ENCODE measurements at places on chromosomes 7 and 10.

- DNase-seq: peak; percentile 89
Measured at GRCh38 chr7:74083117-74083876, at the start of gene LIMK1. Gene LIMK1, plus strand, starts transcription at chr7:74083804. Its CDS starts 187 bp downstream, at chr7:74083991.

GRCh38 chr10:70499836-70500167 is 21.2 kb downstream of the PALD1 start:
- DNase-seq: no peak

DNA sequence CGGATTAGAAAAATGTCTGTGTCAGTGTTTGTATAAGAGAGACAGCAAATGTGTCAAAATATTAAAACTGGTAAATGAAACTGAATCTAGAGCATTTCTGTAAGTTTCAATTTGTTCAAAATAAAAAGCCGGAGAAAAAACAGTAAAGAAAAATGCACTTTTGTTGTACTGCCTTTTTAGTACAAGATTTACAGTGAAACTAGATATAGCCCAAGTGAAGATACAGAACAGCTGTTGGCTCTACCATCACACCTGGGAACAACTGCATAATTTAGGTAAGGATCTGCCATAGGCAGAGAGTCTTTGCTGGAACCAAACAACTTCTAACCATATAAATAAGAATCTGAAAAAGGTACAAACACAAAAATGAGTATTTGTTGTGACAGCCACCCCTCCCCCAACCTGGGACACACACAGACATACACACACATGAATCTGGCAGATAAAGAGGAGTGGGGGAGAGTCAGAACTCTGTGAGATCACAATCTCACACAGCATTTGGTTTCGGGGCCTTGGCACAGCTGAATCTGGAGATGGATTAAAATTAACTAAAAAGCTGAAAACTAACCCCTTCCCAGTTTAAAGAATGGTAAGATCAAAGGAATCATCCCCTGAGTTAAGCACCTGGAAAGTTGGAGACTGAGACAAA is 54.8 kb downstream of the DPY19L1 start:
- DNase-seq: no peak

- DNase-seq: no peak
Measured at GRCh38 chr7:36276428-36277248, 113.0 kb upstream of the ANLN start.

DNA sequence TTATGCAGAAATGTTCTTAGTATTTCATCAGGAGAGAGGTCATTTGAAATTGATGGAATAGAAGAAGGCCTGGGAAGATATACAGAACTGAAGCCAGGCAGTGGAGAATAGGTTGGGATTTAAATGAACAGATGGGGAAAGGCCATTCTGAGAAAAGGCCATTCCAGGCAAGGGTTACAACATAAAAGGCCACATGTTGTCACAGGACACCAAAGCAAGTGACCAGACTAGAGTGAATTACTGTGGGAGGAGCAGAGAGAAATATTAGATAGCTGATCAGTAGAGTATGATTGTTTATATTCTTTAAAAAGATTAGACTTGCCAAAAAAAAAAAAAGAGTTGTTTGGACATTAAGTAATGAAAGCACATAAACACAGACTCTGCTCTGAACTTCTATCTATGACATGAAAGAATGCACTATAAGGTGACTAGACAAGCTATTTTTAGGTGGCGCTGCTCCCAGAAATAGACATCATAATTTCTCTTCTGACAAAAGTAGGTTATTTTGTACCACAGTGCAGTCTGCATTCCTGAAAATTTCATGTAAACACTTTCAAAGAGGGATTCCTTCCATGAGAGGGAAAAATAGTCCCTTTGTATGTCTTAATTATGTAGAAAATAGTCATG is 55.2 kb upstream of the DKK1 start:
- no peak for DNase-seq

GRCh38 chr7:30531286-30531685 is 26.7 kb upstream of the GGCT start:
- DNase-seq: no peak

- no peak for DNase-seq
Measured at GRCh38 chr10:6309816-6310215, 107.1 kb downstream of the PFKFB3 start.

- no peak for DNase-seq
Measured at GRCh38 chr7:78438433-78438832, 639.9 kb downstream of the PHTF2 start.

GRCh38 chr10:132804785-132805426 is 19.0 kb upstream of the NKX6-2 start:
- no peak for DNase-seq

- DNase-seq: no peak
Measured at GRCh38 chr7:87337331-87337730, 8.1 kb upstream of the CROT start.

GRCh38 chr10:123858907-123859652 is 32.5 kb downstream of the CPXM2 start:
- DNase-seq: no peak

- no peak for DNase-seq
Measured at GRCh38 chr10:8262317-8262716, 207.8 kb downstream of the GATA3 start.

DNA sequence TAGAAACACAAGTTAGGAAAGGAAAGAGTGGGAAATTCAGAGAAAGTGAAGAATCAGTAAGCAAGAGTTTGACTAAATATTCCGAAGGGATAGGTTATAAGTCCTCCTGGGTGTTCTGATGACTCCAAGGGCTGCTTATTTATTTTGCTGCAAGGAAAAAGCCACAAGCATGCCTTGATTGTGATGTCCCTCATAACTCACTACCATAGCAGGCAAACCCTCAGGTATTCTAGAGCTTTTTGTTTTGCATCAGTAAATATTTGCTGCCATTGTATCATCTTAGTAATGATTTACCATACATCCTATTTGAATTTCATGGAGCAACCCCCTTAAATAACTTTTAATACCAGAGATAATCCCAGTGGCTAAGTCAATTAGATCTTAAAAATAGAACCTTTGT is 688.1 kb downstream of the SUGCT start:
- no peak for DNase-seq

DNA sequence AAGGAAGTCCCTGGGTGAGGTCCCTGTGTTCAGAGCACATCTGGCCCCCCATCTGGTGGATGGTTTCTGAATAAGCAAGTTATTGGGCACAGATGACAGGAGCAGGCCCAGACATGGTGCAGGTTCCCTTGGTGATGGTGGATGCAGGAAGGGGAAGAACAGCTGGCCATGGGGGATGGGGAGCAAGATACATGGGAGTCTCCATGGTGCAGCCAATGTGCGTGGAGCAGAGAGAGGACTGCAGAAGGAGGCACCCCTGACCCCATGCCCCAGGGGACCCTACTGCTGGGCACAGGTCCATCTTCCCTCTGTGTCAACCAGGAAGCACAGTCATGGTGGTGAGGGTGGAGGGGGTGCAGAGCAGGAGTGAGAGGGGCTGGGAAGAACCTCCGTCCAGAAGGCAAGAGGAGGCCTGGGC is 43.8 kb upstream of the RABGEF1 start:
- DNase-seq: no peak

DNA sequence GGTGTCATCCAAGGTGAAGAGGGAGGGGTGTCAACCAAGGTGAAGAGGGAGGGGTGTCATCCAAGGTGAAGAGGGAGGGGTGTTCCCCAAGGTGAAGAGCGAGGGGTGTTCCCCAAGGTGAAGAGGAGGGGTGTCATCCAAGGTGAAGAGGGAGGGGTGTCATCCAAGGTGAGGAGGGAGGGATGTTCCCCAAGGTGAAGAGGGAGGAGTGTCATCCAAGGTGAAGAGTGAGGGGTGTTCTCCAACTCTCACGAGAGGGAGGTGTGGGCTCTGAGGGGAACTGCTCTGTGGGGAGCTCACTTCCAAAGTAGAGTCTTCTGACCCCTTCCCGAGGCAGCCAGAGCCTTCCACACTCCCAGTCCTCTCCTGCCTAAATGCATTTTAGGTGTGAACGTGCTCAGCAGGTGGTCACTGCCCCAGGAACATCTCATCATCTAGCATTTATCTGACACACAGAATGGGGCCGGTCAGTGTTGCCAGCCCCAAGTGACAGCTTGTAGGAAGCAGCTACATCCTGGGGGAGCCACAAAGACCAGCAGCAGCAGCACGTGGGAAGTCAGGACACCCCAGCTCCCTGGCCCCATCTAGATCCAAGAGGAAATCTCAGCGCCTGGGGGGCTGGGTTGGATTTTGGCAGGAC is 323.8 kb downstream of the GLRX3 start:
- DNase-seq: no peak

GRCh38 chr7:105454095-105454747 is 65.5 kb upstream of the SRPK2 start:
- no peak for DNase-seq

- DNase-seq: no peak
Measured at GRCh38 chr7:100389437-100390088, 16.3 kb downstream of the PILRA start.

DNA sequence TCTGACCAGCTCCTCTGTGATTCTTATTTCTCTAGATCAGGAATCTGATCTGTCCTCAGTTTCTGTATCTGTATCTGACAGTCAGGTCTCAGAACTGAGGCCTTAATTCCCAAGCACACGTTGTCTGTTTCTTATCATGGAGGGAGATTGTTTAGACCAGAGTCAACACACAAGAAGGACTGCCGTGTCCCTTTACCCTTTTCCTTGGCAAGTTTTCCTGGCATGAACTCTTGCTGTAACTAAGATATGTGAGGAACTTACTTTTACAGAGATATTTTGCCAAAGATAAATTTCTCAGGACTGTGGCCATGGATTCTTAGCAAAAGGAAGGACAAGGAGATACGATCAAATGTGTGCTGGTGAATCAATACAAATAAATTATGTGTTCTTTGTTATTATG is 181.0 kb downstream of the SORCS3 start:
- no peak for DNase-seq

DNA sequence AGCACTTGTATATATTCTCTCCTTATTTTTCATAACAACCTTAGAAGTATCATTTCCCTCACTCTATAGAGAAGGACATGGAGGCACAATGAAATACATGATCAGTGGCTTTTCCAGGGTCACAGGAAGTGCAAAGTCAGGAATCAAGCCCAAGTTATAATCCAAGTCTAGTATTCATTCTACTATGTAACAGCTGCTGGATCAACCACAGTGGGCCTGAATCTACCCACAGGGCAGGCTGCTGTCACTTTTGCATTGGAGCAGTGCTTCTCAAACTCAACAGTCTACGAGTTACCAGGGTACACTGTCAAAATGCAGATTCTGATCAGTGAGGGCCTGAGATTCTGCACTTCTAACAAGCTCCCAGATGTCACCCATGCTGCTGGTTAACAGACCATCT is 18.3 kb downstream of the ZDHHC16 start:
- DNase-seq: no peak

DNA sequence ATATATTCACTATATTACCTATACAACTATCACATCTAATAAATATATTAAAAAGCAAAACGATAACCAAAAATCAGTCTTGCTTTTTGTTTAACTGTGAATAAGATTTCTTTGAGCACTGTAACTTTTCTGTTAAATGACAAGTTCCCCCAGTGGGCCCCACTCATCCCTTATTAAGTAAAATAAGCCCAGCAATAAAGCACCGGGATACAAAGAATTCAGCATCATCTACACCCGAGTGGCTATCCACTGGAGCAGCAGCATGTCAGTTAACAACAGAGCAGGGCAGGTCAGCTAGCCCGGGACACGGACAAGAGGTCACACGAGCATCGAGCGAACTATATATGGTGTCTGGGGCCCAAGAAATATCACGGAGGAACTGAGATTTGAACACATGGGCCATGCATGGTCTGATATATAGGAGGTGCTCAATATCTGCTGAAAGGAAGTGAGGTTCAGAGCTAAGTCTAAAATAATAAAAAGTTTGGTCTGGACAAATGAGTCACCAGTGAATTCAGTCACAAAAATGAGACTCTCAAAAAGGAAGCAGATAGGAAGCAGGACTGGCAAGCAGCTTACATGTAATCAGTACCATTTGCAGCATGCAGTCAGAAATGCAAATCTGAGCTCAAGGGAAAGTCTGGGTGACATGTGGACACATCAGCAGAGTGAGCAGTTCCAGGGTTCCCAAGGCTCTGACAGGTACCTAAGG is 4.1 kb downstream of the ERCC6 start:
- no peak for DNase-seq

- DNase-seq: no peak
Measured at GRCh38 chr7:138247568-138248333, 171.5 kb downstream of the AKR1D1 start.

DNA sequence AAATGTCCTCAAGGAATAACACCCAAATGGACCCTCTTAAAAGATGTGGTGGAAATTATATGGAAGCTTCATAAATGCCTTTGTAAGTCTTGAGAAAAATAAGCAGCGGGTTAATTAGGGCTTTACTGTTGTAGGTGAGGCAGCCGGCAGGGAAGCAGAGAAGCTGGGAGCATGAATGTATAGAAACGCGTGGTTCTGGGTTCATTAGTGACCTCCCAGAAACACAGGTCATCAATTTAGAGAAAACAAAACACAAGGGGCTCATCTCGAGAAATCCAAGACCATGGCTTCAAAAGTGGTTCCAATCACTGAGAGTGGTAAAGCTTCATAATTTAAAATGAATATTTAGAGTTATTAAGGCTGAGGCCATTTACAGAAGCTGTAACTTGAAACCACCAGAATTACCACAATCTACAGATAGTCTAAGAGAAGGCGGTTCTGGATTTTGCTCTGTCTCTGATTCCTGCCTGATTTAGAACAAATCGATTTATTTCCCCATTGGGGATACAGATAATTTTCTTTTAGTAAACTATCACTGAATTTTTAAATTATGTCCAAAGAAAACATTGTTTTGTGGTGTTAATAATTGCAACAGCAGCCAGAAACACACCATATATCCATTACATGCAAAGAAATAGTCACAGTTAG is 20.7 kb downstream of the GARIN1A start:
- no peak for DNase-seq

- DNase-seq: no peak
Measured at GRCh38 chr10:6396652-6397051, 183.4 kb downstream of the PRKCQ start.

DNA sequence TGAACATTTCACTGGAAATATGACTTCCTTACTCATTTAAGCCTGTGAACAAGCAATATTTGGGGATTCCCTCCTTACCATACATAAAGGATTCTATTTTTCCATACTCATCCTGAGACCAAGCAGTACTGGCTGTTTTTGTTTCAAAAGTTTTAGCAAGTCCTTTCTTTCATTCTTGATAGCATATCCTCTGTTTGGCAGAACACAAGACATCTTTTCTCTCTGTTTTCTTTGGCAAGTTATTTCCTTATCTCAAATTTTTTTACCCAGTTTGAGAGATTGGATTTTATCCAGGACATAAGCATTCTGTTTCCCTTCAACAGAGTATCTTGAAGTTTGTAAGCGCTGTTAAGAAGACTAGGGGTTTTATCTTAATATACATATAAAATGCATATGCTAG is 3.0 kb upstream of the WASL start:
- DNase-seq: no peak
